T-helper 17 cell (primary cell): ENCODE measurements at places on chromosomes 11 and 22. TPM values are rescaled to one million over a fixed set of nuclear protein-coding genes. Genes with fewer than 3 reads are reported as not detected.

GRIA4 gene
- not detected for total RNA-seq

DNA sequence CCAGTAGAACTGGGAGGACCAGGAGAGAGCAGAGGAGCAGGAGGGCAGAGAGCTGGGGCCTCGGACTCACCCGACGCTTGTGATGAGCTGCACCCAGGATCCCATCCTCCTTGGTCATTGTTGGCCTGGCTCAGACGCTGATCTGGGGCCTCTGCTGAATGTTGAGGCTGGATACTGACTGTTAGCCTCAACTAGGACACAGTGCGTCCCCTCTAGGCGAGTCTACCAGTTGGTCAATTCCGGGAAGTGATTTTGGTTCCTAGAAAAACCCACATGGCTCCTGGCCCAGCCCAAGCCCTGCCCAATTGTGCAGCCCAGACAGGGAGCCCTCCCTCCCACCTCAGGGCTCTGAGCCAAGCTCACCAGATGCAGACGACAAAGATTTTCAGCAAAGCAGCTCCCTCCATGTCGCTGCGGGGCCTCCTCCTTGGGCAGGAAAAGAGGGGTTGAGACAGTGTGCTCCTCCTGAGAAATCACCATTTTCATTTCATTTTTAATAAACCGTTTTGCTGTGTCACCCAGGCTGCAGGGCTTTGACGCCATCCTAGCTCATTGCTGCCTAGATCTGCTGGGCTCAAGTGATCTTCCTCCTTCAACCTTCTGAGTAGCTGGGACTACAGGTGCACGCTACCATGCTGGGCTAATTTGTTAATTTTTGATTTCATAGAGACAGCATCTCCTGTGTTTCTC lies at the start of gene APOL4:
TSS of gene APOL4 (minus strand) at position 180 of the 690 bp plus-strand sequence. CDS start at position 105, 75 bp downstream.
- peaks cover 40% of the 10 kb centered on the region for H3K27me3 ChIP-seq
- H3K4me3 ChIP-seq: no peak within 1 kb of the TSS
- H3K36me3 ChIP-seq: no peaks in the 10 kb centered on the region
- no peak for DNase-seq
- no peak within 1 kb of the TSS for H3K27ac ChIP-seq

DNA sequence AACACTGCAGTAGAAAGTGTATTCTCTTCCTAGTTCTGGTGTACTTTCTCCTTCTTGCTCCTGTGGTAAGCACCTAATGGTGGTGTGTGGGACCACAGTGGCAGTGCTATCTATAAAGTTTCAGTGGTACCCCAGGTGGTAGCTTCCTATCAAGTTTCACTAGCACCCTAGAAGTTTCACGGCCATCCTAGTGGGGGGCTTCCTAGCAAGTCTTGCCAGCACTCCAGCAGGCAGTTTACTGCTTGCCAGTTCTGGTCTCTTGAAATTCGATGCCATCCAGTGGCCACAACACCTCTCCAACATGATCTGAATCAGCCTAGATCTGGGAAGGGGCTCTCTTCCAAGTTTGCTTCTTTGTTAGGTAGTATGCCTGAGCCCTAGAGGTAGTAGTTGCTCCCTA lies 229.6 kb downstream of the SWAP70 start:
- DNase-seq: no peak
- H3K4me3 ChIP-seq: no peak overlapping the region
- no peaks in the 10 kb centered on the region for H3K27me3 ChIP-seq
- no peaks in the 10 kb centered on the region for H3K36me3 ChIP-seq
- H3K4me1 ChIP-seq: no peaks in the 10 kb centered on the region

B3GAT1 gene
- 0.17 TPM for total RNA-seq

IL18 gene
- 0.94 TPM for total RNA-seq

OR51E1 gene
- total RNA-seq: not detected

OR4C13 gene
- total RNA-seq: not detected

DNA sequence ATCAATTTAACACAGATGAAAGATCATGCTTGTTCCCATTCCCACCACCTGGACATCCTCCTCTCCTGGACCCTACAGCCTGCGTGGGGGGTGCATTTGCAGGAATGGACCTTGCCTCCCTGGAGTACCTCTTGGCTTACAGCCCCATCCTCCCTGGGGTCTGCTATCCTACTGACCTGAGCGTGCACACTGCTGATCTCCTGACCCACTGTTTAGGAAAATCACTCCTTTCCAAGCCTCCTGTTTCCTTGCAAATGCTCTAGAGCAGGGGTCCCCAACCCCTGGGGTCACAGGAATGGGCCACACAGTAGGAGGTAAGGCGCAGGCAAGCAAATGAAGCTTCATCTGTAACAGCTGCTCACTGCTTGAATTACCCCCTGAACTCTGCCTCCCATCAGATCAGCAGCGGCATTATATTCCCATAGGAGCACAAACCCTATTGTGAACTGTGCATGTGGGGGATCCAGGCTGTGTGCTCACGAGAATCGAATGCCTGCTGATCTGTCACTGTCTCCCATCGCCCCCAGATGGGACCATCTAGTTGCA lies 88.2 kb upstream of the SEPTIN5 start:
- H3K36me3 ChIP-seq: no peaks in the 10 kb centered on the region
- peaks cover 8% of the 10 kb centered on the region for H3K4me1 ChIP-seq
- H3K4me3 ChIP-seq: no peak overlapping the region
- H3K27ac ChIP-seq: no peak overlapping the region

GRCh38 chr11:34234086-34234740 lies 123.6 kb downstream of the ABTB2 start:
- DNase-seq: peak; percentile 51
- no peak overlapping the region for H3K27ac ChIP-seq
- H3K36me3 ChIP-seq: no peaks in the 10 kb centered on the region
- H3K4me1 ChIP-seq: peaks cover 8% of the 10 kb centered on the region
- H3K4me3 ChIP-seq: no peak overlapping the region

DNA sequence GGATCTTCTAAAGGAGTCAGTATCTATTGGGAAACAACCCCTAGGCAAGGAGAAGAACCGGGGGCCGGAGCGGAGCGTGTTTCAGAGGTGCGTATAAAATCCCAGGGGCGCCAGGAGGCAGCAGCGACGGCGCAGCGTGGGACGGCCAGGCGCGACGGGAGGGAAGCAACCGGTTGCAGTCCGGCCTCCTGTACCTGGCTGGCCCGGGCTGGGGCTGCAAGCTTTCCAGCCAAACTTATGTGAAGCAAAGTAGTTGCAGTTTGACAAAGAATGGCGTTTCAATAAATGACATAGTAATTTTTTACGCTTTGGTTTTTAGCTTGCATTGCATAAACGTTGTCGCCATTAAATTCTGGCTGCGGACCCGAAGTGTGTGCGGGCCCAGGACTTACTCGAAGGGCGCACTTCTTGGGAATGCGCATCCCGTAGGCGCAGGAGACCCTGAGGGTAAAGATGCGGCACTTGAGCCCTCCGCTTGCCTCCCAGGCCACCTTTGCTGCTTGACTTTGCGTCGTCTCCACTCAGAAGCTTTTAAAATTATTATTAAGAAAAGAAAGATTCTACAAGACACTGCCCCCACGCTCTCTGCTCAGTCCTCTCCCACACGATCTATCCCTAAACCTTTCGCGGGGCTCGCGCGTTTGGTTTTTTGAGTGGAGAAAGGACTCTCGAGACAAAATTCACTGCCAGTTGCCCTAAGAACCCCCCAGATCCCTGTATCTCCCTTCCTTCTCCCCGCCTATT lies 1.6 kb upstream of the WT1 start:
- H3K27ac ChIP-seq: peak overlapping the region; percentile 19
- H3K4me3 ChIP-seq: peak overlapping the region; percentile 76
- H3K36me3 ChIP-seq: peaks cover 8% of the 10 kb centered on the region
- no peak for DNase-seq
- H3K4me1 ChIP-seq: peaks cover 23% of the 10 kb centered on the region

- H3K4me1 ChIP-seq: peaks cover 2% of the 10 kb centered on the region
- peaks cover 5% of the 10 kb centered on the region for H3K27me3 ChIP-seq
- H3K36me3 ChIP-seq: no peaks in the 10 kb centered on the region
- H3K27ac ChIP-seq: no peak overlapping the region
Measured at GRCh38 chr22:49718396-49718795, 109.3 kb downstream of the BRD1 start.

- DNase-seq: no peak
- peaks cover 2% of the 10 kb centered on the region for H3K4me1 ChIP-seq
- no peak overlapping the region for H3K4me3 ChIP-seq
- peaks cover 2% of the 10 kb centered on the region for H3K36me3 ChIP-seq
- H3K27me3 ChIP-seq: peaks cover 13% of the 10 kb centered on the region
- no peak overlapping the region for H3K27ac ChIP-seq
Measured at GRCh38 chr22:42389143-42389542, 43.1 kb downstream of the NFAM1 start.

- DNase-seq: no peak
- no peak overlapping the region for H3K4me3 ChIP-seq
- no peak overlapping the region for H3K27ac ChIP-seq
- H3K36me3 ChIP-seq: peaks cover 2% of the 10 kb centered on the region
- H3K4me1 ChIP-seq: peaks cover 18% of the 10 kb centered on the region
- H3K27me3 ChIP-seq: no peaks in the 10 kb centered on the region
Measured at GRCh38 chr11:70367071-70367470, 31.3 kb upstream of the CTTN start.

KRTAP5-8 gene
- total RNA-seq: not detected

EXPH5 gene
- total RNA-seq: 1.3 TPM

- DNase-seq: no peak
- H3K27ac ChIP-seq: peak overlapping the region; percentile 99
- H3K36me3 ChIP-seq: no peaks in the 10 kb centered on the region
- H3K4me1 ChIP-seq: peaks cover 21% of the 10 kb centered on the region
Measured at GRCh38 chr11:9462172-9462799, 1.5 kb downstream of the ZNF143 start.

DNA sequence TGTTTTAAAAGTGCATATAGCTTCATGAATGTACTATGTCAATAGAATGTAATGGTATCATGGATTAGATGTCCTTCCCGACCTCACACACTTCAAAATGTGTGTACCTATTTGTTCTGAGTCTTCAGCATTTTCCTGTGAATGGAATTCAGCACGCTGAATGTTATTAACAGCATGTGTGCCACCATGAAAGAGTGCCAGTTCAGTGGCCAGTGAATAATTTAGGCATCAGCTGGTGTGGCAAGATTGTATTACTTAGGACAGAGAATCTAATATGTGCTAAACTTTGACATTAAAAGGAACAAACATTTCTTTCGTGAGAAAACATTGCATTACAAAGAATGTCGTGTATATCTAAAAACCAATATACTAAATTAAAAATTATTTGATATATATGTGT lies 46.4 kb downstream of the HIPK3 start:
- H3K4me3 ChIP-seq: no peak overlapping the region
- DNase-seq: no peak

- no peaks in the 10 kb centered on the region for H3K36me3 ChIP-seq
- H3K27ac ChIP-seq: no peak overlapping the region
- DNase-seq: no peak
- H3K4me1 ChIP-seq: no peaks in the 10 kb centered on the region
Measured at GRCh38 chr22:44813416-44813815, 61.0 kb downstream of the ARHGAP8 start.

MED17 gene
- 61.8 TPM for total RNA-seq

DNA sequence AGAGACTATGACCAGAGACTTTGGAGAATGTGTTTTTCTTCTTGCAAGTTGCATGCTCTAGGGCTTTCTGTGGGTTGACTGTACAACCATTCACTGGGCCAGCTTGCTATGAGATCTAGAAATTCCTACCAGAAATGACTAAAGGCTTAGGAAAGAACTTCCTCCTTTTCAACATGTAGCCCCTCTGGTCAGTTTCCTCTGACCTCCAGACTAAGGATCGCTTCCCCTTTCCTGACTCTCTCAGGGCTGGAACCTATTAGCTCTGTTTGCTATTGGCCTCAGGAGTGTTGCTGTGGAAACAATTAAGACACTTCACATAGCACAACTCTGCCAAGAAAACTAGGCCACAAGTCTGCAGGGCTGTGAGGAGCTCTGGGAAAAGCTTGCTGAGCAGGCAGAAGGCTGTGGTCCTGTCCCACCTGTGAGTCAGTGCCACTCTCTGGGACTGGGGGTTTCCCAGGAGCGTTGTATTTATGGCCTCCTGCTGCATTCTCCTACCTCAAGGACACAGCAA lies 10.7 kb downstream of the CRY2 start:
- no peak overlapping the region for H3K4me3 ChIP-seq
- peaks cover 8% of the 10 kb centered on the region for H3K36me3 ChIP-seq
- no peaks in the 10 kb centered on the region for H3K27me3 ChIP-seq
- DNase-seq: no peak

ST14 gene
- 1.1 TPM for total RNA-seq

- peaks cover 19% of the 10 kb centered on the region for H3K27me3 ChIP-seq
- peaks cover 7% of the 10 kb centered on the region for H3K4me1 ChIP-seq
- no peaks in the 10 kb centered on the region for H3K36me3 ChIP-seq
- H3K4me3 ChIP-seq: peak overlapping the region; percentile 21
- H3K27ac ChIP-seq: no peak overlapping the region
- no peak for DNase-seq
Measured at GRCh38 chr11:61954851-61955421, 4.8 kb downstream of the BEST1 start.

UBQLN3 gene
- total RNA-seq: not detected

DDIAS gene
- 0.52 TPM for total RNA-seq

GRCh38 chr11:35215945-35216344 lies 77.0 kb downstream of the CD44 start:
- H3K27me3 ChIP-seq: no peaks in the 10 kb centered on the region
- H3K4me3 ChIP-seq: peak overlapping the region; percentile 67
- H3K4me1 ChIP-seq: peaks cover 50% of the 10 kb centered on the region
- no peak for DNase-seq
- peaks cover 9% of the 10 kb centered on the region for H3K36me3 ChIP-seq

DNA sequence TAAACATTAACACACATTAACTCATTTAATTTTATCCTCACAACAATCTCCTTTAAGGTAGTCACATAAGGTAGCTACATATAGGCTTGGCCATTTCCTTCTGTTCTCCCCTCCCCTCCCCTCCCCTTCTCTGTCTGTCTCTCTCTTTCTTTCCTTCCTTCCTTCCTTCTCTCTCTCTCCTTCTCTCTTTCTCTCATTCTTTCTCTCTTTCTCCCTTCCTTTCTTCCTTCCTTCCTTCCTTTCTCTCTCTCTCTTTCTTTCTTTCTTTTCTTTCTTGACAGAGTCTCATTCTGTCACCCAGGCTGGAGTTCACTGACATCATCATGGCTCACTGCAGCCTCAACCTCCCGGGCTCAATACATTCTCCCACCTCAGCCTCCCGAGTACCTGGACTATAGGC lies 22.3 kb upstream of the NUP160 start:
- no peaks in the 10 kb centered on the region for H3K36me3 ChIP-seq
- H3K4me1 ChIP-seq: peaks cover 6% of the 10 kb centered on the region
- no peak overlapping the region for H3K27ac ChIP-seq

SCYL1 gene
- total RNA-seq: 61.7 TPM

DNA sequence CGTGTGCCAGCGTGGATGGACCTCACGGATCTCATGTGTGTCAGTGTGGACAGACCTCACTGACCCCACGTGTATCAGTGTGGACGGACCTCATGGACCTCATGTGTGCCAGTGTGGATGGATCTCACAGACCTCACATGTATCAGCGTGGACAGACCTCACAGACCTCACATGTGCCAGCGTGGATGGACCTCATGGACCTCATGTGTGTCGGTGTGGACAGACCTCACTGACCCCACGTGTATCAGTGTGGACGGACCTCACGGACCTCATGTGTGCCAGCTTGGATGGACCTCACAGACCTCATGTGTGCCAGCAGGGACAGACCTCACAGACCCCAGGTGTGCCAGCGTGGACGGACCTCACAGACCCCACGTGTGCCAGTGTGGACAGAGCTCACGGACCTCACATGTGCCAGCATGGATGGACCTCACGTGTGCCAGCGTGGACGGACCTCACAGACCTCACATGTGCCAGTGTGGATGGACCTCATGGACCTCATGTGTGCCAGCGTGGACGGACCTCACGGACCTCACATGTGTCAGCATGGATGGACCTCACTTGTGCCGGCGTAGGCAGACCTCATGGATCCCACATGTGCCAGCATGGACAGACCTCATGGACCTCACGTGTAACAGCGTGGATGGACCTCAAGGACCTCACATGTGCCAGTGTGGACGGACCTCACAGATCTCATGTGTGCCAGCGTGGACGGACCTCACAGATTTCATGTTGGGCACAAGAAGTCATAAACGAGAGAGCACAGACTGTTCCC lies 18.2 kb downstream of the TTLL8 start:
- H3K27me3 ChIP-seq: peaks cover 49% of the 10 kb centered on the region
- peaks cover 2% of the 10 kb centered on the region for H3K36me3 ChIP-seq
- H3K4me3 ChIP-seq: no peak overlapping the region
- DNase-seq: no peak
- H3K27ac ChIP-seq: no peak overlapping the region
